PC-3 (cell line): ENCODE measurements at places on chromosomes 3 and 15. TPM values are rescaled to one million over a fixed set of nuclear protein-coding genes. Genes with fewer than 3 reads are reported as not detected.

The FBXO40 gene
- not detected in 2 replicates for total RNA-seq

DNA sequence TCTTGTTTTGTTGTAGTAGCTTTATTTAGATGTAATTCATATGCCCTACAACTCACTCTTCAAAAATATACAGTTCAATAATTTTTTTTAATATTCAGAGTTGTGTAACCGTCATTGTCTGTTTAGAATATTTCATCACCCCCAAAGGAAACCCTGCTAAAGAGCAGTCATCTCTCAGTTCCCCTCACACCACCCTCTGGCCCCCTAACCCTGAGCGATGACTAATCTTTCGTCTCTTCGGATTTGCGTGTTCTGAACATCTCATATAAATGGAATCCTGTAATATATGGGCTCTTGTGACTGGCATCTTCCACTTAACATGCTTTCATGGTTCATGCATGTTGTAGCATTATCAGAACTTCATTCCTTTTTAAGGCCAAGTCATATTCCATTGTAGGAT lies 183.8 kb downstream of the ATG7 start:
- no peak for DNase-seq

The RAB11A gene
- total RNA-seq = 123 and 171 TPM in 2 replicates

The MCF2L2 gene
- 3.6 and 3.9 TPM in 2 replicates for total RNA-seq

DNA sequence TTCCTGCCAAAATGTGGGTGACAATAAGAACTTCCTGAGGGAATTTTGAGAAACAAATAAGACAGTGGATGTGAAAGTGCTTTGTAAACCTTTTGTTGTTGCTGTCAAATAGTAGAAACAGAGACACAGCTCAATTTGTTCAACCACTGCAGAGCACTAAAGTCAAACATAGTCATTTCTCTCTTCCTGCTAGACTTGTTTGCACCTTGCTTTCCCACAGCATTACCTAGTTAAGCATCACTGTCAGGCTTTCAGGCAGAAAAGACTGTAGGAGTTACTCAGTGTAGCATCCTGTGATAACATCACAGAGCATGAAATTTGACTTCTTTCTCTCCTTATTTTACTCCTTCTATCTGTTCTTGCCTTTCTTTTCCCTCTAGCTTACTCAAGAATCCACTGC lies 27.1 kb downstream of the SLC12A1 start:
- DNase-seq = no peak
